Hematopoietic multipotent progenitor cell treated with erythropoietin and hydrocortisone succinate and interleukin-3 and kit ligand, for 8 days (in vitro differentiated cells): ENCODE measurements at places on chromosomes 6 and 20.
A peak's percentile ranks its signal among the peaks of the same experiment; 100 is the strongest.

- DNase-seq, result no peak
These were observed 73.3 kb upstream of the LYRM2 start for GRCh38 chr6:89711801-89712200.

DNA sequence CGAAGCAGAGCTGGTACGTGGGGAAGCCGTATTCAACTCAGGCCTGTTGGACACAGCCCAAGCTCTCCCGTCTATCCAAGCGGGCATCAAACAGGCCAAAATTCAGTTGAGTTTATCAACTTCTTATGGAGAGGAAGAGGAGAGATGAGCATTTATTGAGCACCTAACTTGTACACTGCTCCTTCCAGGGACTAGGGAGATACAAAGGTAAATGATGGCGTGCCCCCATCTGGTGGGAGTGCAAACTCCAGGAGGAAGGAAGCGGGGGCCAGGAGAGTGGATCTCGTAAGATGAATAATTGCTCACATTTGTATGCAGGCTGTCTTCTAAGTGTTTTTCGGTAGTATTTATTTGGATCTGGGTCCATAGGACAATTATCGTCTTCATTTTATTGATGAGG lies 146.6 kb downstream of the SOBP start:
- DNase-seq, result no peak

- peak; percentile 18 for DNase-seq
These were observed 28.5 kb upstream of the EFHC1 start for GRCh38 chr6:52391599-52391998.

DNA sequence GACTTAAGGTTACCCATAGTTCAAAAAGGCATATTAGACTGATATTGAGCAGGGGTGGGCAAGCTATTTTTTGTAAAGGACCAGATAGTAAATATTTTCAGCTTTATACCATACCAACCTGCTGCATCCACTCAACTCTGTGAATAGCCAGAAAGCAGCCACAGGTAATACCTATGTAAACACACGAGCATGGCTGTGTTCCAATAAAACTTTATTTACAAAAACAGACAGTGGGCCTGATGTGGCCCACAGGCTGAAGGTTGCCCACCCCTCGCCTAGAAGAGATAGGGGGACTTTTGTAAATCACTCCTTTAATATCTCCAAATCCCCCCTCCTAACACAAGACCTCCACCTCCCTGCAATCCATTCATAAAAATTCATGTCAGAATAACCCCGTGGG lies 64.4 kb downstream of the PSMG4 start:
- DNase-seq, result no peak

DNA sequence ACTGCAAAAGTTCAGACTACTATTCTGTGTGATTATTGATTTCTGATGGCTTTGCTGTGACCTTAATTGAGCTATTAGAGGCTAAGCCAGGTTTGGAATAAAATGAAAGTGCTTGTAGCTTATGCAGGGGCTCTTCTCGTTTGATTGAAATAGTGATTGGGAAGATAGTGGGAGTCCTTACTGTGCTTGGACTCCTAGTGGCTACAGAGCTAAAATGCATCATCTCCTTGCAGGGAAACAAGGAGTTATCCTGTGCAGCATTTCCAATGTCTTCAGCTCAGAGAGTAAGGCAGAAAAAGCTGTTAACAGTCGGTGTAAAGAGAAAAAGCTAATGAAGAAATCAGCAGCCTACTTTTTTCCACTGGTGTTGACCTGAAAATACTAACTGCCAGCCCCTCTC lies 173.5 kb downstream of the SLC35F1 start:
- no peak for DNase-seq

DNA sequence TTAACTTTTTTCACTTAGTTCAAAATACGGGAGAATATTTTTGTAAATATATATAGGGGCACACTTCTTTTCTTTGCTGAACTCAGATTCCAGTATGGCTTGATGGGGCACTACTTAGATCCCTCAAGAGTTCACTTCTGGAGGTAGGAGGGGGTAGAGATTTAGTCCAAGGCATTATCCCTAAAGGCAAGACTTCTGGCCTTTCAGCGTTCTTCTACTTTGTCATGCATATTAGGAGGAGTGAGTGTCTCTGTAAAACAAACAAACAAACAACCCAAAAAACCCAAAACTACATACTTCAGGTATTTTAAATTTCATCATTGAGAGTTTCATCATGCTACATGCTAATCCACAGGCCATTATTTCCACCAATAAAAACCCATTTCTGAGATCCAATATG lies 32.0 kb downstream of the SMPDL3A start:
- DNase-seq, result no peak

GRCh38 chr6:37170273-37171200 lies 585 bp downstream of the PIM1 start:
- peak; percentile 69 for DNase-seq

GRCh38 chr6:159594106-159594749 lies 98.8 kb downstream of the SOD2 start:
- no peak for DNase-seq

DNA sequence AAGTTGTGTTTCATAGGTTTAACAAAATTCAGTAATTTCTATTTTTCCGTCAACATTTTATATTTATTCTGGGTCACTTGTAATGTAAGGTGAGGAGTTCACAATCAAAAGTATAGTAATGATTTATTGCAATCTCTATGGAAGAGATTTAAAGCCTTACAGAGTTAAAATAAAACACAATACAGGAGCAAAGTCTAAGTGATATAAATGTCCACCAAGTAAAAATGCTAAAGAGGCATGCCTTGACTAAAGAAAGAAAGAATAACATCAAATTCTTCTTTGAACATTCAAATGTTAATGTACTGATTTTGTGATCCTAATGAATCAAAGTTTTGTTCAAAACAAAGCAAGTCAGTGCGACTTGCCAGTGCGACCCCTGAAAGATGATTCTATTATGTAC lies 61.5 kb downstream of the REPS1 start:
- no peak for DNase-seq

- no peak for DNase-seq
These were observed 29.4 kb downstream of the PRR18 start for GRCh38 chr6:166278579-166279392.

DNA sequence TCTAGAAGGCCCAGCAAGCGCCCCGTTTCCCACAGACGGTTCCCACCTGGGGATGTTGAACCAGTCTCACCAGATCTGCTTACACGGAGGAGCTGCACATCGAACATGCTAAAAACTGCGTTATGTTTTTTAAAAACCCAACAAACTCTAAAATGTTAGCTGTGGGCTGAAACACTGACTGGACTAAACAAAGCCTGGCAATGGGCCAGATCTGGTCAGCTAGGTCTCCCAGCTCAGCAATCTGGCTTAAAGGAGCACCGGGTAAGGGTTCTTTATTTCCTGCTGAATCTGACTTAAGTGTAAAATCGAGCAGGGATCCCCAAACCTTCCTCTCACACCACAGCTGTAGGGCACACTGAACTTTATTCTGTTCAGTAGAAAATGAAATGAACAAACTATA lies 156.9 kb downstream of the FOXC1 start:
- no peak for DNase-seq

DNA sequence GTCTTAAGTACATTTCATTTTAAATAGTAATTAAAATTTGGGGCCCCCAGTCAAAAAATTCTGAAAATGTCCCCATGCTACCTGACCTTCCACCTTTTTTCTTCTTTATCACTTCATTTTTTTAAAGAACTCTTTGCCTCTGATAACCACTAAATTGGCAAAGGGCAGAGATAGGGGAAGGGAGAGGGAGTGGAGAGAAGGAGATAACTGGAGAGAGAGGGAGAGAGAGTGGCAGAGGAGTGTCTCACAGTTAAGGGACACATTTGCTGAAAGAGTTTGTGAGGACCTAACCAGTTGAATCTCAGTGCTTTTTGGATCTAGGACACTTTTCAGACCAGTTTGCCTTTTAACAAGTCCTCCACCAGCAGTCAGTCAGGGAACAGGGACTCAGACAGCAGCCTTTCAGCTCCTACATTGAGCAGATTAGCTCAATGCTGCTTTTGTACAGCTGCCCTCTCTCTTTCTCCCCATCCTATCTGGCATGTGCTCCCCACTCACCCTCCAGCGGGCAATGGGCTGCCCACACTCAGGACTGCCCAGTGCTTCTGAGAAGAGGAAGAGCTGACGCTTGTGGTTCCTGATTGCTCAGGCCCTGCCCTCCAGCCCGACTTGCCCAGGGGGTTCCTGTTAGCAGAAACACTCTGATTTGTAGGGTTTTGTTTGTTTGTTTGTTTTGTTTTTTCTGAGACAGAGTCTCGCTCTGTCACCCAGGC lies 14.4 kb downstream of the ARMC2 start:
- peak; percentile 91 for DNase-seq

DNA sequence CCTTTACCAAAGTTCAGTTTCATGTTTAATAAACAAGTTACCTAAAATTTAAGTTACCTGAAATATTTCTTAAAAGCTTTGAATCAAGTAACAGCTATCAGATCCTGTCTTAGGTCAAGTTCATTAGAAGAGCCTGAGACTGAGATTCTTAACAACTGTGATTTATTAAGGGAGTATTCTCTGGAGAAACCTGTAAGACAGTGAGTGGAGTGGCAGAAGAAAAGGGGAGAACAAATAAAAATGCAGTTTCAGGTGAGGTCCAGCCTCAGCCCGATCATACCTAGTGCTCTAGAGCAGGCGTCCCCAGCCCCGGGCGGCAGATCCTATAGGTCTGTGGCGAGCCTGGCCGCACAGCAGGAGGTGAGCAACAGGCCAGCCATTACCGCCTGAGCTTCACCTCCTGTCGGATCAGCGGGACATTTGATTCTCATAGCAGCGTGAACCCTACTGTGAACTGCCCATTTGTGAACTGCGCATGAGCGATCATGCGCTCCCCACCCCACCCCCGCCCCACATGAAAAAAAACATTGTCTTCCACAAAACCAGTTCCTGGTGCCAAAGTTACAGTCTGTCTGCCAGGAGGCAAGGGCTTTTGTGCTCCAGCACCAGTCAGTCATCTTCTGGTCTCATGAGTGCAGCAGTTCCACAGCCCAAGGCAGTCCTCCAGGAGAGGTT lies 59.2 kb upstream of the ADGRB3 start:
- DNase-seq, result no peak

DNA sequence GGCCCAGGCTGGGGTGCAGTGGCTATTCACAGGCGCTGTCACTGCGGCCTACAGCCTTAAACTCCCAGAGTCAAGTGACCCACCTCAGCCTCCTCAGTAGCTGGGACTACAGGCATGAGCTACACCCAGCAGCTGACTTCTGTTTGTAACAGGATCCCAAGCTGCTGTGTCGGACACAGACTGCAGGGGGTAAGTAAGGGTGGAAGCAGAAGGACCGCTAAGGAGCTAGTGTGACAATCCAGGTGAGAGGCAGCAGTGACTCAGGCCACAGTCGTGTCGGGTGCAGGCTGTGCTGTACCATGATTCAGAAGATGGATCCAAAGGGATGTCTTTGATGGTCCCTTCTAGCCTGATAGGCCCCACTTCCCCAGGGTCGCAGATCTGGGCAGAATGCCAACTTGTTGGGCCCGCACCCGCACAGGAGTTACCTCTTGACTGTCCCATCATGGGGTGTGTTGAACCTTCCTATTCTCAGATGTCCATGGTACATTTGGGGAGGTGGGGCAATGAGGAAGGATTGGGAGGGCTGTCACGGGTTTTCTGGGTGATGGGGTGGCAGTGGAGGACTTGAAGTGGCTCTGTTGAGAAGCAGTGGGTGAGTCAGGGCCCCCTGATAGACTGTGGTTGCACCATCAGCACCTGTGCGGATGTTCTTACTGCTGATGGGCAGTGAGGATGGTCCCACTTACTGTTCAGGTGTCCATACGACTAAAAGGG lies 25.3 kb downstream of the AAR2 start:
- DNase-seq, result no peak

- DNase-seq, result no peak
These were observed 36.1 kb downstream of the ELOVL2 start for GRCh38 chr6:11007715-11008608.

- no peak for DNase-seq
These were observed 47.3 kb downstream of the EPB41L2 start for GRCh38 chr6:131015630-131016263.

- no peak for DNase-seq
These were observed 134.1 kb downstream of the SOBP start for GRCh38 chr6:107624050-107624449.

DNA sequence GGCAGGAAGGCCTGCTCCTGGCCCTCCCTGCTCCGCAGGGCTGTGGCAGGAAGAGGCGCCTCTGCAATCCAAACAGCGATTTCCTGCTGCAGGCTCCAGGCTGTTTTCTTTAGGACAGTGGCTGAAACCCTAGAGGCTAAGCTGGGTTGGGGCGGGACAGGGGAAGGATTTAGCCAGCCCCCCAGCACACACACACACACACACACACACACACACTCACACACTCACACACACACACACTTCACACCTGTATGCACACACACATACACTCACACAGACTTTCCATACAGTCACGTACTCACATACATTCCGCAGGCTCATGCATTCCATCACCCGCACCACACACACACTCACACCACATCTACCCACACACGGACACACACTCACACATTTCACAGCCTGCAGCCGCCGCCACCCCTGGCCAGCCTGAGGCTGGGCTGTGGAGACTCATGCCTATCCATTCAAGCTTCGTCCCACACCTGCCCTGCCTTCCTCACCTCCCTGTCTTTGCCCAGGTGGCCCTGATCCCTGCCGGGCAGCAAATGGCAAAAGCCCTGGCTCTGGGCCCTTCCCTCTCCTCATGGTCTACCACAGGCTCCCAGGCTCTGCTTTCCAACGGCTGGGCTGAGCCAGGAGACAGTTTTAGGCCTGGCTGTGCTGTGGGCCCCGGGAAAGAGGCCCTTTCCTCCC lies 17.9 kb downstream of the MDFI start:
- no peak for DNase-seq

- no peak for DNase-seq
These were observed 89.4 kb downstream of the HS3ST5 start for GRCh38 chr6:114253431-114253830.

- DNase-seq, result no peak
These were observed 210.2 kb downstream of the TMEM200A start for GRCh38 chr6:130575971-130576370.

GRCh38 chr6:143449714-143450452 lies 612 bp downstream of the ADAT2 start:
- peak; percentile 94 for DNase-seq

DNA sequence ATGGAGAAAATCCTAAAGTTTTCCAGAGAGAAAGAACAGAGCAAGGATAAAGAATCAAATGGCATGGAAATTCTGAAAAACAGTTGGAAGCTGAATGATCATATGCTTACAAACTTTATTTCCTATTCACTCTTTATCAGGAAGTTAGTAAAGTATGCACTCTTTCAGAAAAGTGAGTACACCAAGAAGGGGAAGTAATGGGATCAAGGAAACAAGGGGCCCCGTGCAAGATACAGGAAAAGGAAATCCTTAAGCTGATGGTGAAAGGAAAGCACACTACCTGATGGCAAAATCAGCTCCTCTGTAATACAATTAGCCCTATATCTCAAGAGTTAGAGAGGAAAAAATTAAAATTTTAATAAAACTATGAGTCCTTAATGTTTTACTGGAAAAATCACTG lies 14.0 kb downstream of the CALHM6 start:
- no peak for DNase-seq
